HEK293T (cell line): ENCODE measurements at places on chromosomes 3 and 15.

GRCh38 chr15:93341164-93341563, 252.2 kb upstream of the RGMA start:
- DNase-seq, result no peak

- no peak for DNase-seq
These were observed 10.4 kb downstream of the THBS1 start for GRCh38 chr15:39591141-39591895.

DNA sequence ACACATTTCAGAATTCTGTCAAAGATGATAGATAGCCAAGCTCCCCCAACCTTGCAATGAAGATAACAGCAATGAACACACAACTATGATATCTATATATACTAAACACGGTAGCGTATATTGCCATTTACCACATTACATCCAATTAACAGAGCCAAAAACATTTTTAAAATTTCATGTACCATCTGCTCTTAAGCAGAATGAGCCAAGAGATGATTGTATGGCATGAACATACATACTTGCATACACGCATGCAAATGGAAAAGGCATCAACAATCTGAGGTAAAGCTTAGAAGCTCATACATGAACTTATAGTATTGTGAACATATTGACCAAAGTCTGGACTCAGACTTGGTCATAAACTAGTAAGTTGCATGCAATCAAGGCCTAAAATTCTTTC, 712.9 kb upstream of the GOLIM4 start:
- DNase-seq, result no peak

- no peak for DNase-seq
These were observed 111.6 kb downstream of the AQP9 start for GRCh38 chr15:58249646-58250312.

- no peak for DNase-seq
These were observed 25.0 kb downstream of the TCAIM start for GRCh38 chr3:44363591-44363990.

- DNase-seq, result no peak
These were observed 74.7 kb upstream of the ROBO2 start for GRCh38 chr3:76965122-76965725.

GRCh38 chr15:85702321-85703101, 92.2 kb downstream of the KLHL25 start:
- DNase-seq, result no peak

GRCh38 chr3:54206874-54207273, 84.5 kb downstream of the CACNA2D3 start:
- DNase-seq, result no peak

- peak; percentile 42 for DNase-seq
These were observed 1560.4 kb downstream of the OTOL1 start for GRCh38 chr3:163056874-163057497.

GRCh38 chr3:37511463-37511920, 337.1 kb upstream of the LRRFIP2 start:
- DNase-seq, result no peak

GRCh38 chr3:16487511-16488175, 25.9 kb downstream of the RFTN1 start:
- DNase-seq, result no peak

GRCh38 chr3:151480492-151480891, 19.6 kb upstream of the IGSF10 start:
- DNase-seq, result no peak

- no peak for DNase-seq
These were observed 18.8 kb downstream of the ZXDC start for GRCh38 chr3:126456766-126457388.

- no peak for DNase-seq
These were observed 411.2 kb upstream of the TBL1XR1 start for GRCh38 chr3:177608443-177608842.

DNA sequence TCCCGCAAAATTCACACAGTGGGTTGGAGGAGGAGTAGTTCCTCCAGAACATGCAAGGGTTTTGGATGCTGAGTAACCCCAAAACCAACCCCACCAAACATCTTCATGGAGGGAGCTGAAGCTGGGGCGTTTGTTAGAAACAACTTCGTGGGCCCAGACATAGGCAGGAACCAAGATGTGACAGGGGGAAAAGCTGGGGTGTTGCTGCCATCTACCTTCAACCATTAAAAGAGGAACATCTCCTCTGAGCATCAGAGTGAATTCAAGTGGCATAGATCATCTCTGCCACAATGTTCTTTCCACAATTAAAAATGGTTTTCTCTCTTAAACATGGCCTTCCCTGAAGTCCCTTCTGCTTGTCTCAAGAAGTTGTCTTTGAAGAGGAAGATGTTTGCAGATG, 20.5 kb downstream of the SIDT1 start:
- no peak for DNase-seq

DNA sequence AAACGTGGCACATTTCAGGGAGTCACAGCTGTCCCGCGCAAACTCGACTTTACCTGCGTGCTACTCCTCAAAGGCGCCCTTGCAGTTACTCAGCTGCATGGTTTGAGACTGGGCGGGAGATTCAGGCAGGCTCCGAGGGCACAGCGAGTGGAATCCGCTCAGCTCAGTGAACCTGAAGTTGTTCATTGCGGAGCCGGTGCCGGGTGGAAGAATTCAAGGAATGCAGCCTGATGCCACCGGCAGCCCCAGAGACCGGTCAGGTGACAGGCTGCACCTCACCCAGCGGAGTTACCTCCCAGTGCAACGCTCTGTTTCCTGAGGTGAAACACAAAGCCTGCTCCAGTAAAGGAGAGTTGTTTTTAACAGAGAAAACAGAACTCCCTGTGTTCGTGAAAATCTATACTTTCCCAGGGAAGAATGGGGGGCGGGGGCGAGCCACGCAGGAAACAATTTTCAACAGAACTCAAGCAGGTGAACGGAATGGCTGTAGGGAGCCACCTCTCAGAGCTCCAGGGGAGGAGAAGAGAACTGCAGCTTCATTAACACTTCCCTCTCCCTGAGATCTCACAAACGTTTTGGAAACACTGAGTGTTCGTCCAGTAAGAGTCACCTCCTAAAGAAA, 3.8 kb downstream of the VEPH1 start:
- peak; percentile 14 for DNase-seq

DNA sequence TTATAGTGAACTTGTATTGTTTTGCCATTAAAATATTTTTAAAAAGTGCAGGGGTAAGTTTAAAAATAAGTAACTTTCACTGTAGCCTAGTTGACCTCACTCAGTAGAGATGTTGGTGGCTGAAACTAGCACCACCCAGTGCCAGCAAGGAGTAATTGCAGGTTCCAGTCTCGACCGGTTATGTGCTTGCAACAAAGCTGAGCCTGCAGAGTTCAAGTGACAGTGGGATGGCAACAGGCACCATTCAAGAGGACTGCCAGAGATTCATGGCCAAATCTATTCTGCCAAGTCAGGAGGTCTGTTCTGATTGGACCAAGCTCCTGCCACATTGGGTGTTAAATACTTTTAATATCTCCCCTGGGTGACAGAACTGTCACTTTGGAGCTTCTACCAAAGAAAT, 2.7 kb downstream of the ADAMTS7 start:
- peak; percentile 67 for DNase-seq

DNA sequence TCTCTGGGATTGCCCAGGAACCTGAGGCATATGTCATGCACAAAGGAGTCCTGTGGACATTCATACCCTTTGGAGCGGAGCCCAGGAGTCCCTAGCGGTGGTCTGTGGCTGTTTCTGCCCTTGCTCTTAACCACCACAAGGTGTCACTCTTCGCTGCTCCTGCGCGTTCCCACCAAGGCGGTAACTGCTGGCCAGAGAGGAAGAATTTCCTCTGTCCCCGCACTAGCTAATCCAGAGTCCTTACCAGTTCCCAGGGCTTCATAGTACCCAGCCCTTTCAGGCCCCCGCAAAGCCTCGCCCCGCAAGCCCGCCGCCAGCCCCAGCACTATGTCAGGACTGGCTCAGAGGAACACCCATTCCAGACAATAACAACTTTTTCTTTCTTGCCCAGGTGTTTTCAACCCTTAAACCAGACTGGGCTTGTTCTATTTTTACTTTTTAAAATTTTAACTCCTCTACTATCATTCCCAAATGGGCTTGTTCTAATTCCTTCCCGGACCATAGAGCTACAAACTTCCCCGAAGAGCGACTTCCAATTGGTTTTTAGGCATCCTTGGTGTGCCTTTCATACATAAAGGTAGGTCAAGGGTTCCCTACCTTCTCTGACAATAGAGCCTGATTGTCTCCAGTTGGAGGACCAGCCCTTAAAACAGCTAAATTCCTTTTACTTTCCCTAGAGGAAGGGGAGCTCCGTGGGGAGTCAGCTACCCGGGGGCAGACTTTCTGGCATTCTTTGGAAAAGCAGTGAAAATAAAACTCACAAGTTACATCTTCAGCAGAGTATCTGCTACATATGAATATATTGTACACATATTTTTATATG, 31.8 kb upstream of the ZNF774 start:
- DNase-seq, result peak; percentile 95

GRCh38 chr3:113844622-113845222, 6.1 kb downstream of the GRAMD1C start:
- DNase-seq, result peak; percentile 45

GRCh38 chr3:124935264-124935663, 713 bp upstream of the MUC13 start:
- no peak for DNase-seq

- DNase-seq, result peak; percentile 94
These were observed 24.3 kb upstream of the POLG start for GRCh38 chr15:89358755-89359439.

DNA sequence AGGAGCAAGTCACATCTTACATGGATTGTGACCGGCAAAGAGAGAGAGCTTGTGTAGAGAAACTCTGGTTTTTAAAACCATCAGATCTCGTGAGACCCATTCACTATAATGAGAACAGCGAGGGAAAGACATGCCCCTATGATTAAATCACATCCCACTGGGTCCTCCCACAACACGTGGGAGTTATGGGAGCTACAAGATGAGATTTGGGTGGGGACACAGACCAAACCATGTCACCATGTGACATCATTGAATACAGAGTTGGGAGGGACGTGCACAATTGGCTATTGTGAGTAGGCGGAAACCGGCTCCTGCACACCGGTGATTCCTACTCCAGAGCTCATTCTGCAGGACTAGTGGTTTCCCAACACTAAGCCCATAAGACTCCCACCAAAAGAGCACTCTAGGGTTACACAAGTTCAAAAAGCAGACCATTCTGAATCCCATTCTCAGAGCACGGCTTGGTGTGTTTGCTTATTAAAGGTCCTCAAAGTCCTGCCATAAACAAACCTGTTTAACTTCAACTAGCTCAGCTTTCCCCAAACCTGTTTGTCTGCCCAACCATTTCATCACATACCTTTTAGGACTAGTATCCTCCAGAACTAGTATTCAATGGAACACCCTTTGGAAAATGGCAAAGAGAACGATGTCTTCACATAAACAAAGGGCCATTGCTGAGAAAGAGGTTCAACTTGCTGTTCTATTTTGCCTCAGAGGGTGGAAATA, 167.6 kb downstream of the TLE3 start:
- DNase-seq, result no peak

DNA sequence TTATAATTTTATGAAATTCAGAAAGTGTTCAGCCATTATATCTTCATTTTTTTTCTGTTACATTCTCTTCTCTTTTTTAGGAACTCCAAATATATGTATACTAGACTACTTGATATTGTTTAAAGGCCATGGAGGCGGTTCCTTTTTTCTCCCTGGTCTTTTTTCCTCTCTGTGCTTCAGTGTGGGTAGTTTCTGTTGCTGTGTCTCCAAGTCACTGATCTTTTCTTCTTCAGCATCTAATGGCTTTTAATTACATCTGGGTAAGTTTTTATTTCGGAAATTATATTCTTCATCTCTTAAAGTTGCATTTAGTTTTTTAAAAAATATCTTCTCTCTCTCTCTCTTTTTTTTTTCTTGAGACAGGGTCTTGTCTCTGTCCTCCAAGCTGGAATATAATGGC, 8.9 kb downstream of the PIGX start:
- no peak for DNase-seq

DNA sequence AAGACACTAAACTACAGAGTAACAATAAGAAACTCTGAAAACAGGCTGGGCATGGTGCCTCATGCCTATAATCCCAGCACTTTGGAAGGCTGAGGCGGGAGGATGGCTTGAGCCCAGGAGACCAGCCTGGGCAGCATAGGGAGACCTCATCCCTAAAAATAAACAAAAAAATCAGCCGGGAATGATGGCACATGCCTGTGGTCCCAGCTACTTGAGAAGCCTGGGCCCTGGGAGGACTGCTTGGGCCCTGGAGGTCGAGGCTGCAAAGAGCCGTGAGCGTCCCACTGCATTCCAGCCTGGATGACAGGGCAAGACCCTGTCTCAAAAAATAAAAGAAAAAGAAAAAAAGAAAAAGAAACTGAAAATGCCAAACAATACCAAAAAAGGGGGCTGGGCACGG, 55.4 kb downstream of the TMCC1 start:
- DNase-seq, result no peak

- DNase-seq, result no peak
These were observed 30.9 kb downstream of the ZBTB38 start for GRCh38 chr3:141399200-141399599.

DNA sequence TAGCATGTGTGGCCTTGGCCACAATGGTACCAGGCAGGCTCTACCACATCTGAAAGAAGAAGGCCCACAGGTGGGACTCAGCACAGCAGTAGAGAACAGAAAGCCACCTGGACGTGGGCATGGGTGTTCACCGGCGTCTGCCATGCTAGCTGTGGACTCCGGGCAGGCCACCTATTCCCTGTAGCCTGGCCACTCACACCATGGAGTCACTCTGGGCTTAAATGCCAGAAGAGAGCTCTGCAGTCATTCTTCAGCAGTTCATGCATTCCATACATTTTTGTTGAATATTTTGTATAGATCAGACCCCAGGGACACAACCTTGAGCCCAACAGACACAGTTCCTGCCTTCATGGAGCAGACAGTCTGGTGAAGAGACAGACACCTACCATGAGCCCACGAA, 138.6 kb downstream of the SRGAP3 start:
- no peak for DNase-seq

- no peak for DNase-seq
These were observed 20.3 kb upstream of the NECTIN3 start for GRCh38 chr3:111051354-111051753.

DNA sequence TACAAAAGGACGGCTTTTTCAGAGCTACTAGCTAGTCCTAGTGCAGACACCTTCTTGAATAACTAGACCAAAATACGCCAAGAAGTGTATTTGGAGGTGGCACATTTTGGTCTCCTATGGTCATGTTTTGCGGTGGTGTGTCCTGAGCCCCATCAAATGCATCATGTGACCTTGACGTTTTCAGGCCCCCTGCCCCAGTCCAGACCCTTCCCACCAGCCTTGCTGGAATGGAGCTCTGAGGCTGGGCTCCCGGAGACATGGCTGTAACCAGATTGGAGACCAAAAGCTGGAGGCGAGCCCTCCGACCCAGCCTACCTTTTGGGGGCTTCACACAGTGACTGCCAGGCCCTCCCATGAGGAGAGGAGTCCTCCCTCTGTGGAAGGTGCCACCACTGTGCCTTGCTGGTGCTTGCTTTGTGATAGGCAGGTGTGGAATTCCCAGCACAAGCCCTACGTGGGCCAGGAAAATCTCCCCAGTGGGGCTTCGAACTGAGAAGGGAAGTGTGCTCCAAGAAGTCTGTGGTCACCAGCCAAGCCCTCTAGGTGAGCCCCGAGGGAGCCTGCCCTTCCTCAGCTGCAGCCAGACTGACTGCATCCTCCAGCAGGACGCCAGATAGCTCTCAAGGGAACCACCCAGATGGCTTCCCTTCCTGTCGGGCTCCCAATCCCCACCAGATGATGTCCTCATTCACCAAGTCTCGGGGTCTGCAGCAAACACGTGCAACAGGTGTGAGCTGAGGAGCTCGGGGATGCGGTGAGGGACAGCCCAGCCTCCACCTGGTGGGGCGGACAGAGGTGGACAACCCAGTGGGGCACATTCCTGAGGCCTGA, 126.2 kb downstream of the ASB7 start:
- DNase-seq, result no peak

- no peak for DNase-seq
These were observed 25.6 kb upstream of the LARS2 start for GRCh38 chr3:45362758-45363157.

GRCh38 chr3:188573291-188573940, 419.5 kb downstream of the LPP start:
- no peak for DNase-seq
